NCI-H526 (cell line): ENCODE measurements at places on chromosomes 13 and 19.

DNA sequence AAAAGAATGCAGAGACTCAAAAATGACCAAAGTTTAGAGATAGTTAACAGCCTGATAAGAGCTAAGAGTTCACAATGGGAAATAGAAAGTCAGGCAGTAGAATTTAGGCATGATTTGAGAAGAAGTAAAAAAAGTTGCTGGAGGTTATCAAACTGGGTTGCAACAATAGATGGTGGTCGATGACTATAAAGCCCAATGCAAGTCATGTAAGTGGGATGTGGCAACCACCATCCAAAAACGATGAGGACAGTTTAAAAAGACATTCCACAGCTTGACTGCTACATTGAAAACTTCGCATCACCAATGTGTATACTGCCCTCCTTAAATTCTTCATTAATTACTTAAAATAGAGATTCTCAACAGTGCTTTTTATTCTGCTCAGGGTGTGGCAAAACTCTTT, 19.7 kb downstream of the ELF1 start:
- no peak for DNase-seq

- peak; percentile 97 for DNase-seq
These were observed 4.9 kb downstream of the ADAMTSL5 start for GRCh38 chr19:1507763-1508506.

- DNase-seq: peak; percentile 18
These were observed 68.7 kb downstream of the ZAR1L start for GRCh38 chr13:32246468-32246867.

DNA sequence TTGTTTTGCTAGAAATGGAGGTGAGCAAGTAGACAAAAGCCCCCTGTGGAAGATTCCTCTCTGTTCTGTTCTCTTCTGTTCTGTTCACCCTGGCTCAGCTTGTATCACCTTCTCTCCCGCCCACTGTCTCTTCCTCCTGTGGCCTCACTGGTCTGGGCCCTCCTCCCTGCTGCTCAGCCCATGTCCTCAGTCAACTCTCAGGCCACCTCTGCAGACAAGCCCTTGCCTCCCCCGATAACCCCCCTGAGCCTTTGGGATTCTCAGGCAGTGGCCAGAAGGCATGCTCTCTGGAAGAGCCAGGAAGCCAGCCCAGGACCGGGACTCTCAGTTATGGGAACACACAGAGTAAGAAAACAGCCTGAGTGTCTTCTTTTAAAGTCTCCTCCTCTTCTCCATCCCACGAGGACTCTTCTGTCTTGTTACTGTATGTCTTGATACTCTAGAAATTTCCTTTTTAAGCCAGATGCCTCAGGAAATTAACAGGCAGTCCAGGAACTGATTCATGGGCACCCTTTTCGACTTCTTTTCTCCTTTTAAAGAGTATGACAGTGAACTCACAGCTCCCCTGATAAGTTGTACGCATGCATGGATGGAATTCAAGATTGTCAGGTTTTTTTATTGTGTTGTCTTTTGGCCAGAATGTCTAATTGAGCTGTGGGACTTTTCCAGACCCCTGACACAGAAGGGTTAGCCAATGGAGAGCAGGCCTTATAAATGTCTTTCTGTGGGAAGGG, 33.7 kb downstream of the SHISA2 start:
- DNase-seq: no peak

GRCh38 chr19:33621811-33622504, at the start of gene CHST8:
Gene CHST8 (plus strand): TSS chr19:33621953. CDS start chr19:33689262, 67,309 bp downstream.
- peak; percentile 93 for DNase-seq

DNA sequence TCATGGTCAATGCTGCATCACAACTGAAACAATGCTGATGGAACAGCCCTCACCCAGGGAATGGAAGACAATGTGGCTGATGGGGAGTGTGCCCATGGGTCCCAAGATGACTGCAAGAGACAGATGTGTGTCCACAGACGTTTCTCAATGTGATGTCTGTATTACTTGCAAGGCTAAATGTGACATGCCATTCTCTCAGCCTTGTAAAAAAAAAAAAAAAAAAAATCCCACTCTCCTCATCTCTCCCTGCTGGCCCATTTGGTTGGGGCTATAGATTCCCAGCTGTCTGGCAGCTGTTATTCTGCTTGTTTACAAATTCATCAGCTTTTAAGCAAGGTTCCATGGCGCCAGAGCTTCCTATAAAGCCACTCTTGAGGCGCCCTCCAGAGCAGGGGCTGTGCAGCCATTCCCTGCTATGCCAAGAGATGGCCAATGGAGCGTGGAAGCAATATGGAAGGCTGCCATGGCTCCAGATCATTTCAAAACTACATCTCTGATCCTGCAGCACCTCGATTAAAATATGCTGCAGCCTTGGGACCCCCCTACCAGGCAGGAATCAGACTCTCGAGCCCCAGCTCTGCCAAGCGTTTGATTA, 294.8 kb downstream of the FOXO1 start:
- no peak for DNase-seq

- no peak for DNase-seq
These were observed 4.2 kb downstream of the ADGRE5 start for GRCh38 chr19:14385492-14385891.

DNA sequence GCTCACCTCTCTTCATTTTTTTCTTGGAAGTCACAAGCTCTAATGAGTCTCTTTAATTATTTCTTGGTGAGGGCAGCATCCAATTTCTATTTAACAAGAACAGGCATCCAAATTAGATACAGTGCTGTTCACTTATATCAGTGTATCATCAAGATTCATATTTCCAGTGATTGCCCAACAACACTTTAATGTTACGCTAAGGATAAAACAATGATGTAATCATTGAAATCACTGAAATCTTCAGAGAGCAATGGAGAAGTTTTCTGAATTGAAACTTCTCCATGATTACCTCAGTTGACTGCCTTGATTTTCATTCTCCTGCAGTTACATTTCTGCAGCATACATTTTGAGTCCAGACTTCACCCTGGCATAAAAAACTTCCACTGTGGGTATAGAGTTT, 17.1 kb upstream of the LRCH1 start:
- no peak for DNase-seq

- no peak for DNase-seq
These were observed 19.9 kb upstream of the GDF15 start for GRCh38 chr19:18366021-18366435.

DNA sequence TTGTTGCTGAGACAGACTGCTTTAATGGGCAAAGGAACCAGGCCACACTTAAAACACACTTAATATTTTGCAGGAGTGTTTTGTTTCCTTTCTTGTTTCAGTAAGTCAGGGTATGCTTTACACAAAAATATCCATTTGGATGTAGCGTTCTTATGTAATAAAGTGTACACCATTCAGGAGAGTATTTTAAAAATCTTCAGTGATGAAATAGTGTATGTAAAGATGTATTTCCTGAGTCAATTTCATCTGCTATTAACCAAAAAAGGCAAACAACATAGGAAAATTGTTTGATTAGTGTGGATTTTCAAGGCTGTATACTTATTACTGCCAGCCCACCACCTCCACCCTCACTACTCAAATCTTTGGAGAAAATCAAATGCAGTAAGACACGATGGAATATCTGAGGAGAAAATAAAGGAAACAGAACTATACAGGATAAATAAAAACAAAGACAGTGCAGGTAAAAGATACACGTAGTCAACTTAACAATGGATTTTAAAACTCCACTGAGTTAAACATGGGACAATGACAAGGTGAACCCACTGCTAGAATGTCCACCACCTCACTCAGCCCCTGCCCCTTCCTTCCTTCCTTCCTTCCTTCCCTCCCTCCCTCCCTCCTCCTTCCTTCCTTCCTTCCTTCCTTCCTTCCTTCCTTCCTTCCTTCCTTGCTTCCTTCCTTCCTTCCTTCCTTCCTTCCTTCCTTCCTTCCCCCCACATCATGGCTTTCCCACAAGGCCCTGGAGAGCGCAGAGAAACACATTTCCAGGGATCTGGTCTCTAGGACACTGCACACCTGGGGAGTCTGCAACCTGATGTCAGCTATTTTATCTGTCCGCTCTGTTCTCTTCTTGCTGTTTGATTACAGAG, 360.3 kb downstream of the IRS2 start:
- DNase-seq: no peak

- peak; percentile 73 for DNase-seq
These were observed 79.2 kb downstream of the UBL3 start for GRCh38 chr13:29771247-29771646.

GRCh38 chr13:70088926-70089325, 18.7 kb upstream of the ATXN8OS start:
- DNase-seq: no peak

DNA sequence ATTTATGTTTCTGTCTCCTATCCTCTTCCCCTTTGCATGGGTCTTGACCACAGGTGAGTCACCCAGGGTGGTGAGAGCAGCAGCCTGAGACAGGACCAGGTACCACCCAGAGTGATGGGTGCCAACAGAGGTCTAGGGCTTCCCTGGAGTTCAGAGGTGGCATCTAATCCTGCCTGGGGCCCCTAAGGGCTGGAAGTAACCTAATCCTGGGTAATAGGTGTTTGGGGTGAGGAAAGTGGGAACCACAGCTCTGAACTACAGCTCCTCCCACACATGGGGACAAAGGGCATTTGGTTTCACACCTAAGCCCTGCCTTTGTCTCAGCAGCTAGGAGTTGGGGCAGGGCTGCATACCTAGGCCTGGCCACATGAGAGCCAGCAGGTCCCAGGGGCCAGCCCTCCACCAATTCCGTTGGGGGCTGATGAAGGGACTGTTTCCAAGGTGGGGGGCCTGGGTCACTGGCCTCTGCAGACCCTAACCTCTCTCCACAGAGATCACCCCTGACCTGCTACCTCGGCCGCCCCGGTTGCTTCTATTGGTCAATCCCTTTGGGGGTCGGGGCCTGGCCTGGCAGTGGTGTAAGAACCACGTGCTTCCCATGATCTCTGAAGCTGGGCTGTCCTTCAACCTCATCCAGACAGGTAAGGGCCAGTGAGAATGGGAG, 8.0 kb downstream of the SPHK2 start:
- no peak for DNase-seq

DNA sequence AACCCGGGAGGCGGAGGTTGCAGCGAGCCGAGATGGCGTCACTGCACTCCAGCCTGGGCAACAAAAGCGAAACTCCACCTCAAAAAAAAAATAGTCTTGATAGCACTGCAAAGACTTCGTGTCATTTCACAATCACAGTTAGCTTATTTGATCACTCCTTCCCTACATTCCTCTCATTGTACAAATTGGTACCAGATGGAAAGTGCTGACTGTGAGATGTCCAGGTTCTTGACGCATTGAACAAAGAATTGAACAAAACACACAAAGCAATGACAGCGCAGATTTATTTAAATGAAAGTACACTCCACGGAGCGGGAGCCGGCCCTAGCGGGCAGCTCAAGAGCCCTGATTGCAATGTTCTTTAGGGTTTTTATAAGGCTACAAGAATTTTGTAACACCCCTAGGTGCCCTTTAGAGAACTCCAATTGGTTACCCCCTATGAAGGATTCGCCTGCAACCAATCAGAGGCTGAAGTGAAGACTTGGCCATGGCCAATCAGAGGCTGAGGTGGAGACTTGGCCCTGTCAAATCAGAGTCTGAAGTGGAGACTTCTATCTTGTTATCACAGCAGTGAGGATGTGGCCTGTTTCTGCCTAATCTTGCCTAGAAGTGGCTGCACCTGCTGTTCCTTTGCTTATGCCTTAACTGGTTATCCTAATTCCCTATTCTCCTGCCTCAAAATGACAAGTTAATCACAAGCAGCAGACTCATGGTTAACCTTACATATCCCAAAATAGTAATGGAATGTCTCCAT, 16.7 kb downstream of the ZNF556 start:
- DNase-seq: no peak

DNA sequence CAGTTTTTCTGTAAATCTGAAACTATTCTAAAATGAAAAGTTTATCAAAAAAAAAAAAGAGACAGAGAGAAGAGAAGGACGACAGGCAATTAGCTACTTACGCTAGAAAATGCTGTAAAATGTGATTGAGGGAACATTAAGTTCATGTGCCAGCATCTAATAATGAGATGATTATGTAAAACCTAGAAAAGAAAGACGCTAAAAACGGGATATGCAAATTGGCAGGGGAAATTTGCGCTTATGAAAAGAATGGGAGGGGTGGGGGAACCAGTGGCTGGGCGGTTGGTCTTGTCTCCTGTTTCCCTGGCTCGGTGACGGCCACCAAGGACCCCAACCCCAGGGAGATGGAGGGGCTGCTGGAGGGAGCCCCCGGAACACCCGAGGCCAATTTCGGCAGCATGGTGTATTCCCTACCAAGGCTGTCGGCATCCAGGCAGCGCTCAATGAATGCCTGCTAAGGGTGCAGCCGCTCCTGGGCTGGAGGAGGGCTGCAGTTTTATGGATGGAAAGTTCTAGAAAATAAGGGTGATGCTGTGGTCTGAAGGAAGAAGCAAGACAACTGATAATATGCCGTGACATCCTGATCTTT, 34.2 kb downstream of the GNG7 start:
- no peak for DNase-seq

- DNase-seq: no peak
These were observed 101.3 kb downstream of the AKAP11 start for GRCh38 chr13:42373048-42373812.
